ENCODE measurements at places on chromosomes 3 and 15. TPM values are rescaled to one million over a fixed set of nuclear protein-coding genes. Genes with fewer than 3 reads are reported as not detected.

The ARHGEF26 gene
- total RNA-seq = 0.13 TPM

The ATG3 gene
- total RNA-seq = 75.3 TPM

The TERC gene
- 1.9 TPM for total RNA-seq

The LRRC34 gene
- 5.6 TPM for total RNA-seq

DNA sequence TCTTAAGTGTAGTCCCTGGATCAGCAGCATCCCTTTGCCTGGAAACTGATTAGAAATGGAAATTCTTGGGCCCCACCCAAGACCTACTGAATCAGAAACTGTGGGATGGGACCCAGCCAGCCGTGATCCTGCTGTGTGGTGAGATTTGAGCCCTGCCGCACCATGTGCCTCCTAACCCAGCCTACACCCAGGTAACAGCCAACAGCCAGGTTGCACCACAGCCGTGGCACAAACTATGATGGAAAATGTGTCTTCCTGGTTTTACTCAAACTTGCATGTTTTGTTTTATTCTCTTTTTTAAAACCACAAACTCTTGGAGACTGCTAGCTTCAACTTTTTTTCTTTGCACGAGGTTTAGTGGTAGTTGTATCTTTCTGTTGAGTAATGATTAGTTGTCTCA, 2.6 kb downstream of the LIMD1 start:
- DNase-seq = peak; percentile 18

GRCh38 chr3:165895919-165896318, 58.7 kb upstream of the BCHE start:
- no peak for DNase-seq

GRCh38 chr3:68912376-68912775, 20.0 kb downstream of the TAFA4 start:
- no peak for DNase-seq

DNA sequence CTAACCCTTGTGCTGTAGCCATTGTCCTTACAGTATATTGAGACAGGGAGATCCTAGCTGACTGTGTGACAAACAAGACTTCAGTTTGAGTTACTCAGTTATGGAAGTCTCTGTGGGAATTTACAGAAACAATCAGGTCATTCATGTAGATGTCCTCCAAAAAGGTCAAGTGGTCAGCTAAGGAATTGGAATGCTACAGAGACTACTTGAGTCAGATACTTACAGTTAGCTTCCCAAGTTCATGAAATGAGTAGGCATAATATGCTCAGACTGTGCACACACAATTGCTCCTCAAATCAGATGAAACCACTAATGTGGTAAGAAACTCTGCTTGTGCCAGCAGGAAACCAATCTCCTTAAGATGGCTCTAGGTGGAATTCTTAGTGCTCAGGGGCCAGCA, 985.7 kb downstream of the NSUN3 start:
- no peak for DNase-seq

DNA sequence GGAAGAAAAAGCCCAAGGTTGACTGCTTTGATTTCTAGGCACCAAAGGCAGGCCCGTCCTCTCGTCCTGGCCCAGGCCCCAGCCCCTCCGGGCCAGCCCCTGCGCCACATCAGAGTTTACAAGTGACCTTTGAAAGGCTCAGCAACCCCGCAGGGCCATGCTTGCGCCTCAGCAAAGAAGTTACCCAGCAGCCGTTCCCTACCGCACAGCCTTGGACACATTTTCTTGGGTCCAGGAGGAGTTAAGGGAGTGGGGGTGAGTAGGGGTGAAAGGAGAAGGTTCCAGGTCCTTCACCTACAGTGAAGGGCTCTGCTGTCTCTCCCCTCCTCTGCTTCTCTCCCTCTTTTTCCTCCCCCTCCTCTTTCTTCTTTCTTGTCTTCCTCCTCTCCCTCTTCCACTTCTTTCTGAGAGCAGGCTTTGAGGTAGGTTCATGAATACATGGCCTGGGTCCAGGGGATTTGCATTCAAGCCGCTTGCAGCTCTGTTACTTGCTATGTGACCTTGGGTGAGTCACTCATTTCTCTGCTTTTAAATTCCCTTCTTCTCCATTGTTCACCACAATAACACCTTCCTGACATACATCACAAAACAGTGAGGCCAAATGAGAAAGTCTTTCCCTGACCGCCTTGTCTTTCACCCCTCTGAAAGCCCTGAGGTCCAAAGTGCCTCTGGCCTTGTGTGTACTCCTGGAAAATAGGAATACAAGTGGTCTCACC, 223.3 kb upstream of the TPRG1 start:
- DNase-seq = no peak

DNA sequence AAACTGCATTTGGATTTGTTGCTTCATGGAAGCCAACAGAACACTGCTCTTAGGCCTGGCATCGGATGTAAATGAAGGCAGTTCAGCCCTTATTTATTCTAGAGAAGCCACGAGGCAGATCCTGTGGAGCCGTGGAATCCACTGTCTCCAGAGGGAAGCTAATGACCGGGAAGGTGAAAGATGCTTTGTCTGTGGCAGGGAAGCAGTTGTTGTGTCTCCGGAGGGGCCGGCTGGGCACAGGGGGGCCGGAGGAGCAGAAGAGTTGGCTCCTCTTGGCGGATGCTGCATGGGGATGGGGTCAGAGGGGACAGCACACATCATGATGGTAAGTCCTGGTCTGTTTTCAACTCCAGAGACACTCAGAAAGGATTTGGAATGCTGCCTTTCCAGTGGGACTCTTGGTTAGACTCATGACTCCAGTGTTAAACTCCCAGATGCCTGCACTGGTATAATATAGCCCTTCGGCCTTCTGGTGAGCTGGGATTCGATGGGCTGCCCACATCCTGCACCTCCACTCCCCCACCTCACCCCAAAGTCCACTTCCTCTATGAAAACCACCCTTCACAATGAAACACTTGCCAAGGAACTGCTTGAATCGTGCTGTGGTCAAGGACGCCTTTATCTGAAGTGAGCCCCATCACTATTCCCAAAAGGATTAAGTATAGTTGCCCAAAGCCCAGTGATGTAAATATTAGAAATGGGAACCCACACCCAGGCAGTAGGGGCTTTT, 33.6 kb downstream of the TPM1 start:
- DNase-seq = no peak

GRCh38 chr3:73727117-73727821, 102.5 kb upstream of the PDZRN3 start:
- DNase-seq = no peak

DNA sequence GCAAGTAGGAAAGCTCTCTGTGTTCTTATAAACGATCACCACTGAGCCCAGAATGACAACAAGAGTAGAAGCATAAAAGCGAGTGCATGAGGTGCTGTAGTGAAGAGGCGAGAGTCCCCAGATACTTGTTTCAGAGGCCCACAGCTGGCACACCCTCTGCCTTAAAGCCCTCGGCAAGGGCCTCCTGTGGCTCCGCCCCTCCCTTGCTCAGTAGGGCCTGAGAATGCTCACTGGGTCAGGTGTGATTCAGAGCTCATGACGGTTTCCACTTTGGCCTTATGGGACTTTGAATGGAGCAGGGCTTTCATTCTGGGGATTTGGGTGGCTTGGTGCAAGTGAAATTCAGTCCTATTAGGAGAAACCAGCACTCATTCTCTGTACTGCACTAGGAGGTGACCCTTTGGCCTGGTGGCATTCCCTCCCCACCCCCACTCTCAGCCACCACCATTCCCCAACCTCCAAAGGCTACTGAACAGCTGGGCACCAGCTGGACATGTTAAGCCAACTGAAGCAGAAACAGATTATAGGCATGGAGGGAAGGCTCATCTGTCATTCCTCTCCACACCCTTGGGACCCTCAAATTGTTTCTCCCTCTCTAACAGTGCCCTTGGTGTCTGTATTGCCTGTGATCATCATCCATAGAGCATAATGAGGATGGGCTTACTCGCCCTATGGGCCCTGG, 109.6 kb upstream of the CTDSPL start:
- DNase-seq = no peak

GRCh38 chr3:9173445-9173844, 76.0 kb downstream of the SRGAP3 start:
- no peak for DNase-seq

DNA sequence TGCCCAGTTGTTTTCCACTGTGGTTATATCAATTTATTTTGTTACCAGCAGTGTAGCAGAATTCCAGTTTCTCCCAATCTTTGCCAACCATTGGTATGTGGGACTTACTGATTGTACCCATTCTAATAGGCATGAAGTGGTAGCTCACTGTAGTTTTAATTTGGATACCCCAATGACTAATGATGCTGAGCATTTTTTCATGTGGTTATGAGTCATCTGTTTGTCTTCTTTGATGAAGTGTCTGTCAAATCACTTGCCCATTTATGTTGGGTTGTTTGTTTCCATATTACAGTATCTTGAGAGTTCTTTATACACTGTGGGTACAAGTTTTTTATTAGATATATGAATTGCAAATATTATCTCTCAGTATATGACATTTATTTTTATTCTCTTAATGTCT, 644.3 kb downstream of the NR2F2 start:
- no peak for DNase-seq

DNA sequence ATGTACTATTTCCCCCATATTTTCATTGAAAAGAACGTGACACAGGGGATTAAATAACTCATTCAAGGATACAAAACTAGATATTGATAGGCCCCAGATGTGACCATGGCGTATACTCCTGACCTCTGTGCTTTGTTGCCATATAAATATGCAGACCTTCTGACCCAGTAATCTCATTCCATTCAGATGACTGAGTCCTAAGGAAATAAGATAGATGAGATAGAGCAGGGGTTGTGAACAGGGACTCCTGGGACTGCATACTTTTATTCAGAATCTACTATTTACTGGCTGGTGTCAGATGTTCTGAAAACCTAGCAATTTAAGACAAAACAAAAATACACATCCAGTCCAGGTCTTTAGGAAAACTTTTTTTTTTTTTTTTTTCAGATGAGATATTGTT, 139.2 kb upstream of the MANF start:
- no peak for DNase-seq

DNA sequence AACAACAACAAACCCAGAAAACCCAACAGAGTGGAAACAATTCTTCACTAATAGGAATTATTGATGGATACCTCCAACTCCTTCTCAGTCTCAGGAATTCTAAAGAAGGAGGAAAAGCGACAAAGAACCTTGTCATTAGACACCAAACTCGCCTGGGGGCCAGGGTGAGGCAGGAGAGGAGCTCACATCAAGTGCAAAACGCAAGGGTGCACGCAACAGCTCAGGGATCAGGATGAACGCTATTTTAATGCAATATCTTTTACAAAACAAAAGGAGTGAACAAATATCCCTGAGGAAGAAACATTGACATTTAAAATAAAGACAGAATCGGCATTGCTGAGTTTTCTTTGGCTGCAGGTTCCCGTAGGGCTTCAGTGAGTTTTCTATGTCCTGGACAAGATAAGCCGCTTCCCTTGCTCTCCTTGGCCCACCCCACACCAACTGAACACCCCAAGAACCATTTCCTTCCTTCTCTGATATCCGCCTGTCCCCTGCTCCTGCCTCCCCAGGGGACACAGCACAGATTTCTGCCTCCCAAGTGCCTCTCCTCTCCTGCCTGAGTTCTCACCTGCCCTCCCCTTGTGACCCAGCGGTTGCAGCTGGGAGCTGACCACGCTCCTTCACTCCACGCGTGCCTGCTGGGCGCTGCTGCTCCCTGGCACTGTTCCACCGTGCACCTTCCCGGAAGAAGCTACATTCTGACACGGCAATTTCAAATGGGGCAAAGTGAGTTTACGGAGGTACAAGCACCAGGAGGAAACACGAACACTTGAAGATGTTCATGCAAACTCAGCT, 63.0 kb downstream of the ATP10A start:
- no peak for DNase-seq

DNA sequence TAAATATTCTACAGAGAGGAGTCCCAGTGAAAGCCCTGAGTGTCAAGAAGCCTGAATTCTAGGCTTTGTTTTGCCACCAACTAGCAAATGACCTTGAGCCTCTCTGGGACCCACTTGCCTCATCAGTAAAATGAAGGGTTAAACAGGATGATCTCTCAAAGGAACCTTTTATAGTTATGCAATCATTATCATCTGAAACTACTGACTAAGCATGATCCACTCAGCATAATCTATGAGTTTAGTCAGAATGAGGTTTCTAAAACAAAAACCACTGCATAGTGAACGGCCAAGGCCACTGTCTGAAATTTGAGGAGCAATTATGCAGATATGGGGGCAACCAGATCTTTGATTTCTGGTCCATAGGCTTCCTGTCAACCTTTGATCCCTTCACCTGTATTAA, 319.0 kb downstream of the MECOM start:
- DNase-seq = no peak

- no peak for DNase-seq
Observed at GRCh38 chr3:79187426-79187825, 580.4 kb downstream of the ROBO1 start.

DNA sequence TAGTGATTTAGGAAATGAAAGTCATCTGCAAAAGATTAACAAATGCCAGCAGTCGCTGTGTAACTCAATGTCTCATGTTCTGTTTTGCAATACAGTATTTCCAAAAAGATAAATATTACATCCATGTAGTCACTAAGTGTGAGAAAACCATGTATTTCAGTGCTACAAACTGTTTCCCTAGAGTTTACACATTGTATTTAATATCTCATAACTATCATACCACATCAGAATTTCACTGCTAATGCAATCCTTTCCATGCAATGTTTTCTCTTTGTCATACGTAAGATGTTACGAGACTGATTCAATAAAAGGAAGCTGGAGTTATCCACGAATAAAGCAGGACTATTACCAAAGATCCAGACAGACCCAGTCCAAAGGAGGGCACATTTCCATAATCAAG, 269.4 kb downstream of the GBE1 start:
- DNase-seq = no peak

DNA sequence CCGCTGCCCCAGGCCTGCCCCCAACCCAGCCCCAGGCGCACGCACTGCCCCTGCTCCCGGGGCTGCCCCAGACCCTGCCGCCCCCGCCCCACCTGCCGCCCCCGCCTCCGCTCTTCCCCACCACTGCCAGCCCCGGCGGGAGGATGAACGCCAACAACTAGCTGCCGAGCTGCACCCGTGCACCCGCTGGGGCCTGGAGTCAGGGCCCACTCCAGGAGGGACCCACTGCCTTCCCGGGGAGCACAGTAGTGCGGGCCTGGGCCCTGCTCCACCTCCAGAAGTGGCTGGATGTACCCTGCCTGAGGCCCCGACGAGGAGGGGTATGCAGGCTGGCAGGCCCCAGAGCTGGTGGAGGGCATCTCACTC, 10.9 kb downstream of the ZBTB47 start:
- DNase-seq = peak; percentile 11

DNA sequence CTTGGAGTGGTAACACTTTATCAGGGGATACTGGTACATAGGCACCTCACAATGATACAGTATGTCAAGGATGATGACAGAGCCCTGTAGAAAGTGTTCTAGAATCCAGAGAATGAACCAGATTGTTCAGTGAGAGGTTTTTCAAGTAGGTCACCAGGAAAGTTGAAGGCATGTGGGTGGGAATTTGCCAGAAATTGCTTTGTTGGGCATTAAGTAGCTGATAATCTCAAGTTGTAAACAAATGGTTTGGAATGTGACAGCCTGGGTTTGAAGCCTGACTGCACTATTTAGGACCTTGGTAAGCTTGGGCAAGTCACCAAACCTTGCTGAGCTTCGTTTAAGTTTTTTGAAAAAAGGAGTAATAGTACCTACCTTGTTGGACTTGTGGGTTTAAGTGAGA, 12.5 kb downstream of the SLC35G2 start:
- DNase-seq = no peak

Data from activated CD4-positive, alpha-beta memory T cell treated with anti-CD3 and anti-CD28 coated beads, Interleukin-2, amount 10 ng/mL, durations not matched to agents 7 days and 5 days (primary cell).